ENCODE measurements at places on chromosomes 3 and 15.

GRCh38 chr15:38642689-38643270 is 78.2 kb upstream of the RASGRP1 start:
- DNase-seq, result no peak

DNA sequence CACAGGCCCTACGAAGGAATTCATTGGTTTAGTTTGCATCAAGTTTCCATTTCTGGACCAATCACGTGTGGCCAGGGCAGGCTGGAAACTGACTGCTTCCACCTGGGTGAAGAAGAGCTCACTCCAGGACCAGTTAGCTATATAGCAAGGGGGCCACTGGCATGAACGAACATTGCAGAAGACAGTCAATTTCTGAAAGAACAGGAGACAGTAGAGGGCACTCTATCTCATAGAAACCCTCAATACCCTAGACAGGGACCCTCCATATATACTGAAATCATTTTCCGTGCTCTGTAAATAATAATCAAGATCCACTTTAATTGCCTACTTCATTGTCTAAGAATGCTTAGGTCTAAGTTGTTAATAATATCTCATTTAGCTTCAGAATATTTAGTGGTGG is 215.6 kb downstream of the CADPS start:
- no peak for DNase-seq

- peak; percentile 46 for DNase-seq
These were observed 38.5 kb upstream of the TFRC start for GRCh38 chr3:196120291-196120951.

DNA sequence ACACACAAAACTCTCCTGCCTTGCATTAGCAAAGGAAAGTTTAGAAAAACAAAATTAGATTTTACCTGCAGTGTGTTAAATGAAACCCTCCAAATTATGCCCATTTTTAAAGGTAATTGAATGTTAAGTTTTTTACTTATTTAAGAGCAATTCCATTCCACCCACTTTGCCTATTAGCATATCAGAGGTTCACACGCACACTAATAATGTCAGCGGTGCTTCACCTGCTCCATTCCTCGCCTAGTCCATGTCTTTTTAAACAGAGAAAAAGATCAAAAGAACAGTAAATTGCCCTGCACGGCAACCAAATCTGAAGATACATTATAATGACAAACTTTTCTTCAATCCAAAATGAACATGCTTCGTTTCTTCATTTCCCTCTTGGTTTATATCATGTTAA is 97.3 kb upstream of the LRRN1 start:
- no peak for DNase-seq

DNA sequence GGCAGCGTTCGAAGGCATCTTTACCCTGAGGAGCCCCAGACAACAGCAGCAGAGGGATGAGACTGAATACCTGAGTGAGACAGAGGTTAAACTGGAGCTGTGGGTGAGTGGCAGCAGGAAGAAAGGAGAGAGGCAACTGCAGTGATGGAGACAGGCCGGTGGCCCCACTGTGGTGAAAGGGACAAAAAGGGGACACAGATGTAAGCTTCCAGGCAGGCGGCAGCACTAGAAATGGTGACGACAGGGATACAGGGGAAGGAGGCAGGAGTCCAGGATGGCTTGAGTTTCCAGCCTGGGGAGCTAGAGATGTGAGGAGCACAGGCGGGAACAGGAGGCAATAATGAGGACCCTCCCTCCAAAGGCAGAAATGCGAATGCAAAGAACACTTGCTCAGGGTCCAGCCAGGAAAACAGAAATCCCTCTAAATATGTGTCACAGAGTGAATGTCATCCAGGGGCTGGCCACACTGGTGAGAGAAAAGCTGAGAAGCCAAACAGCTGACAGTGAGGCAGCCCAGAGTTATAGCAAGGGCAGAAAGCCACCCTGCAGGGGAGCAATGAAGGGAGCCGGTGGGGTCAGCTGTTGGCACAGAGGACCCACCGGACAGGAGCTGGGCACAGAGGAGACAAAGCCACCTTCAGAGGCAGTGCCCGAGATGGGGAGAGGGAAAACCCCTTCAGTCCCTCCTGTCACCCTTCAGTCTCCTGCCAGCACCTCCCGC is 70.1 kb downstream of the TBC1D2B start:
- DNase-seq, result no peak

- no peak for DNase-seq
These were observed 64.1 kb downstream of the EXOG start for GRCh38 chr3:38560284-38560683.

DNA sequence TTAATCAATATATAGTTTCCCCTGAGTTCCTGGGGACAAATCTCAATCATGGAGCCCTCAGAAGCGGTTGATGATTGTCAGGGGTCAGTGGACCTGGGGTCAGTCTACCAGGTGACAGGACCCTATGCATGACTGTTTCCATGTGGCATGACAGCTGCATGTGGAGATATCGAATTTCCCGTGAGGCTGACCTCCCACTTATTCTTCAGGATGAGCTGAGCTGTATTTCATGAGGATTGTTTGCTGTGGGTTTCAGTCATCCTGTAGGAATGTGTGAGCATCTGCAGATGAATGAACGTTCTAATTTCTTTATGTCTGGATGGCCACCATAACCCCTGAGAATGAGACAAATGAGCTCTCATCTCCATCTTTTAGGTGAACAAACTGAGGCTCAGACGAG is 93.0 kb upstream of the HES1 start:
- no peak for DNase-seq

DNA sequence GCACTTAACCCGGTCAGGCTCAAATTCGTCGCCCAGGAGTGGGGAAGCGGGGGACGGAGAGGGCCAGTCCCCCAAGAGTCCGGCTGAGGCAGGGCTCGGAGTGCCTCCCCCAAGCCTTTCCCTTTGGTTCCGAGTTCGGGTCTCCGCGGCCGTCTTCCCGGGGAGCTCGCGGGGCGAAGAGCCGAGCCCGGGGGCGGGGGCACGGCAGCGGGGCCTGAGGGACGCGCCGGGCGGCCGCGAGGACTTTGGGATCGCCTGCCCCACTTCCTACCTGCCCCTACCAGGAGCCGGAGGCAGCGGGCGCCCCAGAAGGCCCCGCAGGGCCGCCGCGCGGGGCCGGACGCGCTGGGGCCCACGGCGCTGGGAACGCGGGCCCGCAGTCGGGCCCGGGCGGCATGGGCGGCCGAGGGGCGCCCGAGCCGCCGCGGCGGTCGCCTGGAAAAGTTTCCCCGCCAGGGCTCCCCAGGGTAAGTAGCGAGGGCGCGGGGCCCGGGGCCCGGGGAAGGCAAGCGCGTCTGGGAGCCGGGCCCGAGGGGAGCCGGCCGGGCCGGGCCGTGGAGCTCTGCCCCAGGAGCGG is 2.8 kb downstream of the FURIN start:
- DNase-seq, result no peak

- no peak for DNase-seq
These were observed 14.8 kb downstream of the EXD1 start for GRCh38 chr15:41215708-41216107.

DNA sequence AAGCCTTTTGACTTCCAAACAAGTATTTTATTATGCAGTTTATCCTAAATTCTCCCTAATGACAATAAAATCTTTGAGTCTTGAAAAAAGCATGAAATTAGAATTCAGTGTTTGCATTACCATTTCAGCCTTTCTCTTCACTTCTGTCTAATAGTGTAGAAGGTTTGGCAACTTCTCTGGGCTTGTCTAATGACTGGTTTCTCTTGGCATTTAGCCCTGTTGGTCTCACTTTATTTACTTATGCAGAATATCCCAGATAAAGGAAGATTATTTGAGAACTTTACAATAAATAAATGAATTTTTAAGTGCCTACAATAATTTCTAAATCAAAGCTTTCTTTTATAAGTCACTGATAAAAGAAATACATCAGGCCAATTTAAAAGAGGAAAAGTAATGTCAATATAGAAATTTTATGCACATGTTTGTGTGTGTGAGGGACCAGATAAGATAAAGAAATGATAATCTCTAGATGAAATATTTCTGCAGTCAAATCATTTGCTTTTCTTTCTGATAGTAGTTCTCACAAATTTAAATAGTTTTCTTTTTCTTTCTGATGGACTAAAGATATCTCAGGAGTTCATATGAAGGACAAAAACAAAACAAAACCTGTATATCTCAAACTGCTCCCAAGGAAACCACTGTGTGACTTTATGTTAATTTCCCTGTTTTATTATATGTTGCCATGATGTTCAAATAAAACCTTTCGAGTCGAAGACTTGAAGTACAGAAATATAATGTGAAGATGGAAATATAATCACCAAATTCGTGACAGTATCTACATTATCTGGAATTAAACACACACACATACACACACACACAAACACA is 533.1 kb upstream of the CBLB start:
- no peak for DNase-seq

- no peak for DNase-seq
These were observed 9.4 kb upstream of the VPS33B start for GRCh38 chr15:91031796-91032195.

GRCh38 chr3:57234613-57235575 is 7.4 kb downstream of the APPL1 start:
- no peak for DNase-seq

DNA sequence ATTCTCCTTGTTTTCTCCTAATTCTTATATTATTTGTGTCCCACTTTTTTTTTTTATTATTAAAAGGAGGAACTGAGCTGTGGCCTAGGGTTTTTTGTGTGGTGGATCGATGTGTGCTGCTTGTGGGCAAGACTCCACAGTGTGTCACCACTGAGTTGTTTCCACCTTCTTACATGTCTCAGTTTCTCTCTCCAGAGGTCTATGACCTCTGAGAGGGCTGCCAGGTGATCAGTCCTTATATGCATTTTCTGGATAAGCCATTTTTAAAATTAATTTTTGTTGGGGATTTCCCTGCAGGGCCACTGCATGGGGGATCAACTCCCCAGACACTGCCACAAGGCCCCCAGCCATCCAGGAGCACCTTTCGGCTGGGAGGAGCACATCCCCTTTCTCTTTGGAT is 27.8 kb downstream of the IQCF6 start:
- no peak for DNase-seq

DNA sequence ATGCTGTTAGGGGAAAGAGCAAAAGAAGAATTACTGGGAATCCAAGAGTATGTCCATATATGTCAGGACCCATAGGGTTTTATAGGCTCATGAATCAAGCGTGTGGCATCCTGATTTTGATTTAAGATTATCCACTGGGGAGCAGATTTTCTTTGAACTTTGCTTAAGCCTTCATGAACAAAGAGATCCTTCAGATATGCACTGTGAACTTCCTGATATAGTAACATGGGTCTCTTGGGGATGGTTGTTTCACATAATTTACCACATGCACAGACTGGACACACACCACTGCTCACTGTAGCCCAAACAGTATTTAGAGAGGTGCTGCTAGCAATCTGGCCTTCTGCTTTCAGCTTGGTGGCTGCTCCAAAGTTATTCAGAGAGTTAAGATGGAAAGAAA is 200.9 kb upstream of the ZPLD1 start:
- DNase-seq, result no peak

- no peak for DNase-seq
These were observed 41.0 kb upstream of the COPB2 start for GRCh38 chr3:139430493-139430892.

- DNase-seq, result no peak
These were observed 22.2 kb upstream of the GMPPB start for GRCh38 chr3:49745986-49746385.

DNA sequence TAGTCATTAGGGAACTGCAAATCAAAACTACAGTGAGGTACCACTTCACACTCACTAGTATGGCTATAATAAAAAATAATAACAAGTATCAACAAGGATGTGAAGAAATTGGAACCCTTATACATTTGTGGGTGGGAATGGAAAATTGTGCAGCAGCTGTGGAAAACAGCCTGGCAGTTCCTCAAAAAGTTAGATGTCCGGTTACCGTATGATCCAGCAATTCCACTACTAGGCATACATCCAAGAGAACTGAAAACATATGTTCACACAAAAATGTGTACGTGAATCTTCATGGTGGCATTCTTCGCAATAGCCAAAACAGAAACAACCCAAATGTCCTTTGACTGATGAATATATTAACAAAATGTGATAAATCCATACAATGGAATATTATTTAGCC is 187.9 kb upstream of the LYSMD4 start:
- DNase-seq, result no peak

DNA sequence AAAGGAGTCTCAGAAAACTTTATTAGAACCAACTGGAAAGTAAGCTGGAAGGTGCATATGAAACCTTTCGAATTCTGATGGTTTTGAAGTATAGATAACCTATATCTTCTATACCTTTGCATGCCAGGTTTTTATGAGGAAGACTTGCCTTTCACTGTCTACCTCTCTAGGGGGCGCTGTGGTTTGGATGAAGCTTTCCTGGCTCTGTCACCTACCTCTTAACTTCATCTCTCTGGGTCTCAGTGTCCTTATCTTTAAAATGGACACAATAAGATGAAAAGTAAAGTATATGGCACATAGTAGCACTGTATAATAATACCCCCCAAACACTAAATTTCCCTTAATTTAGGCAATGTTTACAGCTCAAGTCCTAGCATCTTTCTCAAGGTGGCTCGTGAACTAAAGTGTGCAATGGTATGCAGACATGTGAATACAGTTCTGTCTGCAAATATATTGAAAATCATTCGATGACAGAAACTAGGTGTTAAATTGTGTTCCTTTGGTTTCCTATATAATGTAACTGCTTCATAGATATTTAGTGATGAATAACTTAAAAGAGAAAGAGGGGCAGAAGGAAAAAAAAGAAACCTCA is 314.3 kb downstream of the CHST2 start:
- DNase-seq, result peak; percentile 23

- DNase-seq, result no peak
These were observed 891 bp downstream of the AHSG start for GRCh38 chr3:186613637-186614265.

- DNase-seq, result no peak
These were observed 18.6 kb upstream of the ZBTB38 start for GRCh38 chr3:141349711-141350110.

DNA sequence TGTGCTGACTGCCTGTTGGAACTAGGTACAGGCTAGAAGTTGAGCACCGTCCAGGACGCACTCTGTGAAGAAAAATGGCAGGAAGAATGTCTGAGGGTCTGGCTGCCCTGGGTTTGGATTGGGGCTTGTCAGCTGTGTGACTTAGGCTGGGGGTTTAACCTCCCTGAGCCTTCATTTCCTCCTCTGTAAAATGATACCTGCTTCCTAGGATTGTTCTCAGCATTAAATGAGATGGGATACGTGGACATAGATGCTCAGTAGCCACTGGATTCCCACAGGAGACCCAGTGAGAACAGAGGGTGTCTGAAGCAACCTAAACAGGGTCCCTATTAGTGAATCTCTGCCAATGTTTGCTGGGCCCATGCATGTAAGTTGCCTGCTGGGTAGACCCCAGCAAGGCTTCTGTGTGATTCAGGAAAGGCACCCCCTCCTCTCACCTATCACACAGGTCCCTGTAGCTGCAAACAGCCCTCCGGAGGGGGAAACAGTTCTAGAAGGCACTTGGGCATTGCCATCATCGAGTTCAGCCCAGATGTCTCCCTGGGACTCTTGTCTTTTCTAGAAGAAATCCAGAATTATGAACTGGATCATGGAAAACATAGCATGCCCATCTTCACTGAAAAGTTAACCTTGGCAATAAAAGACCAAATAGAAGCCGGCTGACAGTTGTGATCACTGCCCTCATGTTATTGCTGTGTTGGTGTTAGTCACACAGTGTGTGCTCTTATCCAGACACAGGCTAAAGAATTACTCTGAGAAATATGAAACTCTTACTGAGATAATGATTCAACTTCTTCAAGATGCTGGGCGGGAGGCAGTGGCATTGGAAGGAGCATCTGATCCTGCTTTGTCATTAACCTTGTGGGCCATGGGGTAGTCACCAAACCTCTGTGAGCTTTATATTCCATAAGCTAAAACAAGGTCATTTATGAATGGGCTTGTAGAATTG is 64.5 kb downstream of the SMAD6 start:
- no peak for DNase-seq

GRCh38 chr3:134437211-134437752 is 48.5 kb downstream of the ANAPC13 start:
- DNase-seq, result no peak

- DNase-seq, result no peak
These were observed 491.0 kb downstream of the ROBO2 start for GRCh38 chr3:77530870-77531269.
